Stimulated activated CD8-positive, alpha-beta memory T cell treated with anti-CD3 and anti-CD28 coated beads, Interleukin-15, amount 100 ng/mL, for 1 hour (primary cell): ENCODE measurements at places on chromosomes 11 and 22.

GRCh38 chr11:32141745-32142546 is 51.1 kb downstream of the RCN1 start:
- no peak for DNase-seq

- DNase-seq, result no peak
These were observed 821 bp downstream of the CELF1 start for GRCh38 chr11:47552056-47552565.

- no peak for DNase-seq
These were observed 2.6 kb downstream of the METTL15 start for GRCh38 chr11:28110821-28111200.

- no peak for DNase-seq
These were observed 83.3 kb downstream of the BARX2 start for GRCh38 chr11:129458756-129459535.

DNA sequence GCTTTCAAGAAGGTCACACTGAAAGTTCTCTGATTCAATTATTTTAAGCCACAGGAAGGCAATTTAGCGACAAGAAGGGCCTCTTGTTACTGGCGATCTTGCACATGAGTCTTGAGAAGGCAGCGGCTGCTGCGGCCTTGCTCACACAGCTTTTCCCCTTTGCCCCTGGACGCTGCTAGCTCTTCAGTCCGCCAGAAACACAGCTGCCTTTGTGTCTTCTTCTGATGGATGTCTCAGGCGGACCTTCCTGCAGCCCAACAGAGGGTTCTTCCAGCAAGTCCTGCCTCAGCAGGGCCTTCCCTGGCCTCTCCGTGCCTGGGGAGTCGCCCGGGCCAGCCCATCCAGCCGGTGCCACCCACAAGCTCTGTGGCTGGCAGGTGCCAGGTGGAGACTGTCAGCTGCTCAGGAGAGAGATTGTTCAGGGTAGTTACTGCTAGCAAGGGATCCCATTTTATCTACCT is 59.4 kb downstream of the PKNOX2 start:
- DNase-seq, result no peak

DNA sequence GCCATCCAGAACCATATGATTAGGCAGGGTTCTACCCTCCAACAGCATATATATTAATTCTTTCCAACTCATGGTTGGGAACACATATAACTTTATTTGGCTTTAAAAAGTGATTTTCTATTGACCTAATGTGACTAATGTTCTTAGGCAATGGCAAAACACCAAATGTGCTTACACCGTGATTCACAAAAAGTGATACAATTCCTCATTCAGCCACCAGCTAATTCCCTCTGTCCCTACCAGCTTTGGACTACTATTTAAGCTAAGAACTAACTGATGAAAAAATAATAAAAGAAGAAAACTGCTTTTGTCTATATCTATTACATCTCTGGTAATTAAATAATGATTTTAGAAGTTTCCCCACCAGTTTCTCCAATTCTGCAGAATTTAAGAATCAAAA is 4.7 kb downstream of the CTSC start:
- no peak for DNase-seq

GRCh38 chr11:129195682-129196081 is 3.6 kb upstream of the ARHGAP32 start:
- DNase-seq, result no peak

- DNase-seq, result no peak
These were observed 2.4 kb downstream of the CCS start for GRCh38 chr11:66595245-66595904.

GRCh38 chr22:25509374-25509791 is 55.1 kb upstream of the GRK3 start:
- DNase-seq, result no peak

- no peak for DNase-seq
These were observed 71.1 kb downstream of the STIM1 start for GRCh38 chr11:3926458-3927095.

DNA sequence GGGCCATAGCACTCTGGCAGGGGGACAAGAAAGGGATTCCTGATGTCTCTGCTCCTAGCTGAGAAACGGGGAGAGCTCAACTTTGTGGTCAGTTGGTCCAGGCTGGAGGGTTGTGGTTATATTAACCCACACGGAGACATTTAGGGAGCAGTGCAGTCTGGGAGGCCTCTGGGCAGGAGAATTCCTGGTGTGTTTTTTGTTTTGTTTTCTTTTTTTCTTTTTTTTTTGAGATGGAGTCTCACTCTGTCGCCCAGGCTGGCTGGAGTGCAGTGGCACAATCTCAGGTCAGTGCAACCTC is 88.0 kb upstream of the SHISAL1 start:
- DNase-seq, result no peak

DNA sequence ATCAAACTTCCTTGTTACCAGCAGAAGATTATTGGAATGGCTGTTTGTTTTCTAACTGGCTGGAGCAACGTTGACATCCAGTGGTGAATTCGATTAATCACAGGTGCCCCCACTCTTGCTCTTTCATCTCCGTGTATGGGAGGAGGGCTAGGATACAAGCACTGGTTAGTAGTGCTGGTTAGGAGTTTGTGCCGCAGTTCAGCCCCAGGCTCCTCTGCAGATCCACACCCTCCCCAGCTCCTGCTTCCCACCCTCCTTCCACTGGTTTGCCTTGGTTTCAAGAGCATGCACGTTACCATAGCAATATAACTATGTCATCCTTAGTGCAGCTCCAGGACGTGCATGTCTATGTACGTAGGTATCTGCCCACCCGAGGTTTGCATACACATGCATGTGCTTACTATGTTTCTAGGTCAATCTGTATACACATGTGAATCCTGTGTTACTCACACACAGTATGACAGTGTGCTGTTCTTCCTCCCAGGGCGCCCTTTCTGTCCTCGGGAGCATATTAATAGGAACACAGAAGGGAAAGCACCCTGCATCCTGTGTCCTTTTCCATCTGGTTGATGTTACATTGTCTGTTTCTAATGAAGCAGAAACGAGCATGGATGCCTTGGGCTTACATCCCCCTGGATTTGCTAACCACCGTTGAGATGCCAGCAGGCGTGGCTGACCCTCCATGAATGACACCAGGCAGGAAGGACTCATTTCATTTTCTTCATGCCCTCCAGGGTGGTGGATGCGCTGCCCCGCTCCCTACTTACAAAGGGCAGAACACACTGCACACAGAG is 539.3 kb downstream of the OPCML start:
- DNase-seq, result no peak

GRCh38 chr11:128905345-128906184 is 14.4 kb downstream of the KCNJ5 start:
- peak; percentile 21 for DNase-seq

DNA sequence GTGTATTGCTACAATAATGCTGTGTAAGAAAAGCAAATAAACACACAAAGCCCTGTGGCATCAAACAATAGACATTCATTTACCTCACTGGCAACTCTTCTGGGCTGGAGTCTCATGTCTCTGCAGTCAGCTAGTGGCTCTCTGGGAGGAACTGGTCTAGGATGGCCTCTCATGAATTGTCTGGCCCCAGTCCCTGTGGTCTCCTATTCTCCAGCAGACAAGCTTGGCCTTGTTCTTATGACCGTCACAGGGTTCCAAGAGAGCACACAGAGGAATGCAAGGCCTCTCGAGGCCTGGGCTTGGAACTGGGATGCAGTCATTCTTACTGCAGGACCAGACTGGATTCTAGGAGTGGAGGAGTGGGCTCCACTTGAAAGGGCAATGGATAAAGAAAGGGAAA is 141.2 kb upstream of the NTM start:
- DNase-seq, result no peak

DNA sequence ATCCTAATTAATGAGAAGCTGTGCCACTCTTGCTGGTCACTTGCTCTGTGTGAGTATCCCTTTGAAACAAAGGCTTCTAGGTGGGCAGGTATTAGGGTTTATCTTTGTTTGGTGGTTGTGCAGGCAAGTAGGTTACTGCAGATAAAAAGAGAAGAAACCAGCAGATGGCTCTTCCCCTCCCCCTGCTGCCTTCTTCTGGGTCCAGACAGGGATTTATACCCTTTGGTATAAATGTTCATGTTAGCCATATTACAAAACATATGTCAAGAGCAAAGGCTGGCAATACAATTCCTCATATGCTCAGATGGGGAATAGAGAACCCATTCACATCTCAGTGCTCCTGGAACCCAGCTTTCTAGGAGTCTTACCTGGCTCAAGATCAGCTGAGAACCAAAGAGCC is 109.9 kb downstream of the NAV2 start:
- no peak for DNase-seq

GRCh38 chr22:24430431-24431308 is 3.3 kb downstream of the ADORA2A start:
- DNase-seq, result no peak

DNA sequence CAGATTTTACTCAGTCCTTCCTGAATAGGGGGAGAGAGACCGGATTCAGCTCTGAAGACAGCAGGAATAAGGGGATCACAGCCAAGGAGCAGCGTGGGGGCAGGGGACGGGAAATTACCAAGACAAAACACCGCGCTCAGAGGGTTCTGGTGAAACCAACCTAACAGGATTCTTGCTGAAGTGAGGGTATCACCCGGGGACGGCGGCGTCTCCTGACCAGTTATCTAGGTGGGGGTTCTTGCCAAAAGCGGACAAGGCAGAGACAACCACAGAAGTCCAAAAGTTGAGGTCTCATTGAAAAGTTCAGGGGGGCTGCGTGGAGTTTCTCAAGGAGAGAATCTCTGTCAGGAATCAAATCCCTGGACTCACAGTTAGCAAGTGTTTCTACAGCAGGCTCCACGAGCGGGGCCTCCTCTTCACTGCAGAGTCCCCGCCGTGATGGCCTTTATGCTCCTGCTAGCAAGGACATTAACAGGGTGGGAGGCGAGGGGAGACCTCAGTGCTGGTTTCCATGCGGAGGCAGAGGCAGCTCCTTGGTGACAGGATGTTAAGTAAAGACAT is 291.0 kb downstream of the BRD1 start:
- DNase-seq, result no peak

GRCh38 chr22:24878969-24879368 is 67.5 kb downstream of the LHFPL7 start:
- DNase-seq, result no peak
